ENCODE measurements at places on chromosomes 6 and 20.

- no peak for DNase-seq
These were observed 5.2 kb upstream of the ENPP5 start for GRCh38 chr6:46175976-46176375.

GRCh38 chr6:4781426-4781825 lies 5.2 kb downstream of the CDYL start:
- DNase-seq, result no peak

GRCh38 chr6:65700561-65700960 lies 6.5 kb downstream of the EYS start:
- DNase-seq, result no peak

GRCh38 chr6:53718597-53719460 lies 53.3 kb upstream of the KLHL31 start:
- DNase-seq, result peak; percentile 59

DNA sequence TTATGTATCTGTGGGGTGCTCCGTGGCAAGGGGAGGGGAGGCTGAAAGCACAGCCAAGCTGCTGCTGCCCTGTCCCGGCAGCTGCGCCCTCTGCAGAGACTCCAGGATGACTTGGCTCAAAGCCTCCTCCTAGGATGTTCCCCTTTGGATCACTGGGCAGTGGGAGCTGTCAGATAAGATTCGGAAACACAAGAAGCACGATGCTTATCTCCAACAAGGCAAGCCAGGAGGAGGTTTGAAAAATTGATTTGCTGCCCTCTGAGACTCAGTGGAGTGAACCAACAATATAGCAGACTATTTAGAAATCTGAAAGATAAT lies 776.4 kb downstream of the C6orf118 start:
- DNase-seq, result peak; percentile 41

DNA sequence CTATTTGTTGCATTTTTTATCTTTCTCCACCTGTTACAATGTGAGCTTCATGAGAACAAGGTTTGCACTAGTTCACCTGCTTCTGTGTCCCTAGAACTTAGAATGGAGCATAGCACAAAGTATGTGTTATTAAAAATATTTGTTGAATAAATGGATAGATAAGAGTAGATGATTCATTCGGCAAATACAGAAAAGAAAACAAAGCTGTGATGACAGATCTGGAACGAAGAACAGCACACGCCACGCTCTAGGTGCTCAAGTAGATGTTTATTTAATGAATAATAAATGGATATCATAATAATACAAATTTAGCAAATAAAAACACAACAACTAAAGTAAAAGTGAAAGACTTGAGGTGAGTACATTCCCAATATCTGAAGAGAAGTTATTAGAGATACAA lies 273.1 kb downstream of the HAO1 start:
- no peak for DNase-seq

GRCh38 chr20:878511-879307 lies 37.4 kb downstream of the ANGPT4 start:
- peak; percentile 88 for DNase-seq

GRCh38 chr20:47150403-47151152 lies 205.9 kb downstream of the ZMYND8 start:
- DNase-seq, result peak; percentile 84

GRCh38 chr20:34407962-34408474 lies 44.9 kb downstream of the ITCH start:
- DNase-seq, result no peak

Measured in H7 (cell line).